NCI-H1436 (cell line): ENCODE measurements at places on chromosomes 6 and 20.

- DNase-seq: no peak
These were observed 313.4 kb downstream of the CDH26 start for GRCh38 chr20:60271597-60271996.

DNA sequence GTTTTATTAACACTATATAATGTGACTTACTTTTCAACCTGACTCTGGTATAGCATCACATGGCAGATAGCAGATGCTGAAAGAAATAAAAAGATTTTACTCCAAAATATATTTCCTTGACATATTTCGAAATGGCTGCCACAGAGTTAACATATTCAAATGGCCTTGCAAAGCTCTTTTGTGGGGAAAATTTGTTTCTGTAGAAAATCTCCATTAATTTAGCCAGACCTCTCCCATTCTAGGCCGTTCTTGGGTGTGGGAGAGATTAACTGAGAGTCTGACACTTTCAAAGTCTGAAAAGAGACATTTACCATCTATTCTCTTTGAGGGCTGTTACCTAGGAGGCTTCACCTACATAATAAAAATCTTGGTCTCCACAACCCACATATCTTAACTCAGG, 217.2 kb downstream of the OTOR start:
- DNase-seq: no peak

DNA sequence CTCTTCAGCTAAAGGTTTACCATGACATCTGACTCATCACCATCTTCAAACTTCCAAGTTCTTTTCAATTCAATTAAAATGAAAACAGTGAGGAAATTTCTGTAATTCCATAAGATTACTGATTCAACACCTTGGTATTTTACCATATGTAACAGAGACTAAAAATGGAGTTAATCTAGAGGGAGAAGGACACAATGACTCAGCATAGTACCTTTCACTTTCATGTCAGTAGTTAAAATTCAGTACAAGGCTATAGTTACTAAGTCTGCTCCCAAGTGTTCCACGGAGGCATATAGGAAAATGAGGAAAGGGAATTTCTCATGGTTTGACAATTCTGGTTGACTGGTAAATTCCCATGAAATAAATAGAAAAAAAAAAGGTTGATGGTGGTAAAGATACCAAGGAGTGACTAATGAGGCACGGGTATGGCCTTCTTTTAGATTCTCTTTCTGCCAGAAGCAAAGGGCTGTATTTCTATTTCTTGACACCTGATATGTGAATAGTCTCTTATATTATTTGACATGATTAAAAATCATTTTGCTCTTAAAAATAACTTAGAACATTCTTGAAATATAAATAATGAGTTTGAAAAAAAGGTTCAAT, 526.7 kb upstream of the ADGRB3 start:
- DNase-seq: no peak

GRCh38 chr6:501891-502601, 110.5 kb downstream of the IRF4 start:
- no peak for DNase-seq

DNA sequence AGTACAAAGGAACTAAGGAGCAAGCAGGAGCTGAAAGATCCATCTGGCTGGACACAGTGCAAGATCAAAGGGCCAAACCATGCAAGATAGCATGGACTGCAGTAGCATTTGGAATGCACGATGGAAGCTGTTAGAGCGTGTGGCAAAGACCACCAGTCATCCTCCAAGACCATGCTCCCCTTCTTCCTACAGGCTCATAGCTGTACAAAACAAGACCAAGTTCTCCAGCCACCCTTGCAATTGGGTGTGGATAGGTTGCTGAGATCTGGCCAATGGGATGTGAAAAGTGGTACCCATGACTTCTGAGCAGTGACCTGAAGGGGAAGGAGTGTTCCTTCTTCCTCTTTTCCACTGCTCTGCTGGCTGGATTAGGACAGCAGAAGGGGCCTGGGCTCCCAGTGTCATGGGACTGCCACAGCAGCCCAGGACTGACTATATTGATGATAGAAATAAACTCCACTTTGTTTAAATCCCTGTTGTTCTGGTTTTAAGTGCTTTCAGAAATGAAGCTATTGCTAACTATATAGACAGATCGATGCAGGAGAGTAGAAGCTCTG, 64.9 kb downstream of the SLC22A23 start:
- no peak for DNase-seq

DNA sequence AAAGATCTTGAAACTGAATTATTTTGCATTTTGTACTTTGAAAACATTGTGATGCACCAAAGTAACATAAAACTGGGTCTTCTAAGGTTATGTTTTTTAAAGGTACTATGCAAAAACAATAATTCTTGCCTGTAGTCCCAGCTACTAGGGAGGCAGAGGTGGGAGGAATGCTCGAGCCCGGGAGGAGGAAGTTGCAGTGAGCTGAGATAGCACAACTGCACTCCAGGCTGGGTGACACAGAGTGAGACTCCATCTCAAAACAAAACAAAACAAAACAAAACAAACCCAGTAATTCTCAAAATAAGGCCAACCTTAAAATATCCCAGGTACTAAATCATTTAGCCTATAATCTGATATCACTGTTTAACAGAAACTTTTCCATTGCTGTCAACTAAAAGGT, 269.6 kb downstream of the KHDC1L start:
- DNase-seq: no peak

DNA sequence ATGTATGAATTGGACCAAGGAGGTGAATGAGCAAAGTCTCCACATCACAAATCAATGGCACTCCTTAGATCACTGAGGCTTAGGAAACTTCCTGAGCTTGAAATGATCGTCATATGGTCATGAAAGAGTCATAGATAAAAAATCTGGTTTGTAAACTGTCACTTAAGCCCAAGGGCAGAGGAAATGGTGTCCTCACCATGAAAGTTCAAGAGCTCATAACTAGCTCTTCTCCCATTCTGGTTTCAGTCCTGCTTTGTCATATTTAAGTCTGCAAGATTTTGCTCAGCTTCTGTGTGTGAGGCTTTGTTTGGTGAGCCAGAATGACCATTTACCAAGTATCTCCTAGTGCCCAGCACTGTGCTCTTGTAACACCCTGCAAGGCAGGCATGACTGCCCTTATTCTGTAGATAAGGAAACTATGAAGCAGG, 60.5 kb downstream of the GJA10 start:
- DNase-seq: no peak
